ENCODE measurements at places on chromosomes 6 and 20. TPM values are rescaled to one million over a fixed set of nuclear protein-coding genes. Genes with fewer than 3 reads are reported as not detected.

DNA sequence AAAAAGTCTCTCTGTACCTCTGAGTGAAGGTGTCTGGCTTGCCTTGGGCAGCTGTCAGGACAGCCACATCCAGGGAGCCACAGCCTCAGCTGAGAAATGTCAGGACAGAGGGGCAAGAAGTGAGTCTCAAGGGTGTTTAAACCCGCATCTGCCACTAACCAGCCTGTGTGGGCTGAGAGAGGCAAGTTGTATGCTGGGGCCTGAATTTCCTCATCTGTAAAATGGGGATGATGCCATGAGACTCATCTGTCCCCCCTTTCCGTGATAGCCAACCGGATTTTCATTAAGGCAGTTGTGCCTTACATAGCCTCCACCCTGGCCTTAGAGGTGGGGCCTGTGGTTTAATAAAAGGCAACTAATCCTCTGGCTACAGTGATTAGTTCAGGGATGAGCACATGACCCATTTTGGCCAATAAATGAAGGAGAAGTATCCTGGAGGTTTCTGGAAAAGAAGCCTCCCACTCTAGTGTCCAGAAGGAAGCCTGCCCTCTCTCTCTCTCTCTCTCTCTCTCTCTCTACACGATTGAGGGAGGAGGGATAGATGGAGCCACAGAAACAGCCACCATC lies 79.3 kb downstream of the BMP7 start:
- no peak for DNase-seq

DNA sequence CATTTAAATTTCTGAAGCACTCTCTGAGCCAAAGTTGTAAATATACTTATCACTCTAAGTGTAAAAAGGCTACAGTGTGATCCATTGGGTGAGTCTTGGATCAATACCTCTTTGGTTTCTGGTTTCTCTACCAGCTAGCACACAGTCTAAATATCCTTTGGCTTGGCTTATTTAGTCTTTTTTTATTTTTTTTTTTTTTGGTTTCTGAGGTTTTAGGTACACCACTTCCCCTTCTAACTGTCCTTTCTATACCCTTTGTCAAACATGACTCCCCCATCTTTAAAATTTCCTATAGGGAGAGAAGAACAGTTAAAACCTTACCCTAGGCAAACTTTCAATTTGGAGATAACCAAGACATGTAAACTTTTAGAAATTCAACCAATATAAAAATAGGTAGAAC lies 379.0 kb downstream of the PHF3 start:
- no peak for DNase-seq

- peak; percentile 89 for DNase-seq
These were observed 58.9 kb downstream of the ZNF831 start for GRCh38 chr20:59222253-59223181.

- DNase-seq, result no peak
These were observed 222.4 kb upstream of the JARID2 start for GRCh38 chr6:15023448-15023847.

DNA sequence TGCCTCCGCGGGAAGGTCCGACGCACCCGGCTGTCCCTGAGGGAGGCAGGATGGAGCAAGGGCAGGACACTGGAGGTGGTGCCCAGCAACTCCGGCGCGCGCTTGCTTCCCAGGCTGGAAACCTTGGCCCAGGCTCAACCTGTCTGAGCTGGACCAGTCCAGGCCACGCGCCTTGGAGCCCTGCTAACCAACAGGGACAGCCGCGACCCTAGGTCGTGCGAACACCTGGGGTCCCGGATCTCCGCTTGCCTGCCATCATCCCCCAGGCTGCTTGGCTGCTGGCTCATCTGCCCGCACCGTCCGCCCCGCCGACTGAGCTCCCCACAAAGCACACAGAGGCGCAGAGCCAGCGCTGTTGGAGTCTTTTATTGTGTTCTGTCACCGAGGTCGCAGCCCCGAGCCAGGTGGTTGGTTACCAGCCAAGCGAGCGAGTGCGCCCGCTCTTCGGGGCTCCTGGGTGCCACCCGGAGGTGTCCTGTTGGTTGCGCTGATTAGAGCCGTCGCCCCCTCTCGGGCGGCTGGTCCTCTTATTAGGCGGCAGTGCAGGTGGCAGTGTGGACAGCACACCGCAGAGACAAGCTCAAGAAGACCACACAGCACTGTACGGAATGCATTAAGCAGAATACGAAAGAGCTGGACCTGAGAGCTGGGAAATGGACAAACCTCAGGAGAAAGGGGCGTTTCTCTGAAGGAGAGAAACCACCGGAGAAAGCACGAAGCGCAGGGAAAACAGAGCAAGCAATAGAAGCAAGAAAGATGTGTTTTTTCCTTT lies 3.8 kb downstream of the COL12A1 start:
- peak; percentile 64 for DNase-seq

GRCh38 chr6:157486572-157486971 lies 105.6 kb downstream of the ZDHHC14 start:
- no peak for DNase-seq

Gene TAGAP
- 1.1 TPM for total RNA-seq

GRCh38 chr6:142395768-142396231 lies 94.0 kb downstream of the ADGRG6 start:
- no peak for DNase-seq

DNA sequence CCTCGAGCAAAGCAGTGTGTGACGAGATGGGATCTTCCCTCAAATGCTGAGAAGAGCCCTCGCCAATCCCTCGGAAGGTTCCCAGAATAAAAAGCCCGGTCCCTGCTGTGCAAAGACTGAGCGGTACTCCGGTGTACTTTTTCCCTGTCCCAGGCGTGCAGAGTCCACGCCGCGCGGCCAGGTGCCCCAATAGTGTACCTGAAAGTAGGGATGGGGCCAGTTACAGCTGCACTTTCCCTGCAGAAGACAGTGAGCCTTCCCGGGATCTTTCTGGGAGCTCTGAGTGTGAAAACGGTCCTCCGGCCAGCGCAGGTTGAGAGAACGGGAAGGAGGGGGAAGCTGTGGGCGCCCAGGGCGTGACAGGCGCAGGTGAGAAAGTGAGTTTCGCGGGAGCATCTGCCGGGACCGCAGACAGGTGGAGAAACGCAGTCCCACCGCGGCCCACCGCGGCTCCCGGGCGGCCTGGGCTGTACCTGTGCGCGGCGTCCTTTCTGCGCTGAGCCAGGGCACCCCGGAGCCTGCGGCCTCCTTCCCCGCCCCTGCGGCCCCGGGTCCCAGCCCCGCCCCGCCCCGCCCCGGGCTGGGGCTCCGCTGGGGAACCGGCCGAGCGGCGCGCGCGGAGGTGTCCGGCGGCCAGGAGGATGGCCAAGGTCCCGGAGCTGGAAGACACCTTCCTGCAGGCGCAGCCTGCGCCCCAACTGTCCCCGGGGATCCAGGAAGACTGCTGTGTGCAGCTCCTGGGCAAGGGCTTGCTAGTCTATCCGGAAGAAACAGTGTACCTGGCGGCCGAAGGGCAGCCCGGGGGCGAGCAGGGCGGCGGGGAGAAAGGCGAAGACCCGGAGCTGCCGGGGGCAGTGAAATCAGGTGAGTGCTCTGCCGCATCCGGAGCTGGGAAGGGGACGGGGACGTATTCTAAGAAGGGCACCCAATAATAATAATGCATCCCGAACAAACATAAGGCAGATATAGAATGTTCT lies at the start of gene RFX6:
Gene RFX6, plus strand, starts transcription at position 608 of the 977 bp plus-strand sequence. Its CDS starts 34 bp downstream, at position 642.
- peak; percentile 29 for DNase-seq

DNA sequence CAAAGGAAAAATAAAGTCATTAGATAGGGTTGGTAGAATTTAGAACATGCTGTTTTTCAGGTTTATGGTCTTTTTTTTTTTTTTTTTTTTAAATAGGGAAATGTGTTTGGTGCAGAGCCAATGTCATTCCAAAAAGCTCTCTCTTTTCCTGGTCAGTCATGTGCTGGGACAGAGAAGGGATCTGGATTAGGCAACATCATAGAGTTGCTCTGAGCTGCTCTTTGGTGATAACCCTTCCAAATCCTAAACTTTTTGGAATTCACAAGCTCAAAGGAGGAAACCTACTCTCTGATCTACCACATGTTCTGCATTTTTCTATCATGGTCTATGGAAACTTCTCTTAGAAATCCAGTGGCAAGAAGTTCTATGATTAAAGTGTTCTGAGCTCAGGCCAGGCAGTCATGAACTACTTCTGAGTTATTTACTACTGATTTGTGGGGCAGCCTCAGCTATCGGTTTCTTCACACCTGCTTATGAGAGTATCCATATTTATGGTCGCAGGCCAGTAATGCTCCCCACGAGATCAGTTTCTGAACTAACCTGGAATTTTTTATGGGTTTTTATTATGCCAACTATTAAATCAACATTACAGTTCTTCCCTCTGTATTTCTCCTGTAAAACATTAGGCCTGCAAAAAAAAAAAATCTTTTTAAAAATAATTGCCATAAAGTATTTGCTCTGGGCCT lies 4.8 kb downstream of the EDN1 start:
- DNase-seq, result no peak

GRCh38 chr20:33840759-33841435 lies 29.7 kb downstream of the CHMP4B start:
- no peak for DNase-seq

GRCh38 chr20:46349035-46349741 lies 40.9 kb upstream of the CDH22 start:
- peak; percentile 79 for DNase-seq

Gene FABP7
- not detected for total RNA-seq

Gene BMP6
- 2.6 TPM for total RNA-seq

- no peak for DNase-seq
These were observed 2.5 kb downstream of the CLVS2 start for GRCh38 chr6:122998403-122998975.

Measured in Right ventricle myocardium superior (tissue), 1 donor.